ENCODE measurements at places on chromosomes 1 and 21.

GRCh38 chr1:90591970-90592356 is 125.1 kb downstream of the BARHL2 start:
- DNase-seq: peak; percentile 79

DNA sequence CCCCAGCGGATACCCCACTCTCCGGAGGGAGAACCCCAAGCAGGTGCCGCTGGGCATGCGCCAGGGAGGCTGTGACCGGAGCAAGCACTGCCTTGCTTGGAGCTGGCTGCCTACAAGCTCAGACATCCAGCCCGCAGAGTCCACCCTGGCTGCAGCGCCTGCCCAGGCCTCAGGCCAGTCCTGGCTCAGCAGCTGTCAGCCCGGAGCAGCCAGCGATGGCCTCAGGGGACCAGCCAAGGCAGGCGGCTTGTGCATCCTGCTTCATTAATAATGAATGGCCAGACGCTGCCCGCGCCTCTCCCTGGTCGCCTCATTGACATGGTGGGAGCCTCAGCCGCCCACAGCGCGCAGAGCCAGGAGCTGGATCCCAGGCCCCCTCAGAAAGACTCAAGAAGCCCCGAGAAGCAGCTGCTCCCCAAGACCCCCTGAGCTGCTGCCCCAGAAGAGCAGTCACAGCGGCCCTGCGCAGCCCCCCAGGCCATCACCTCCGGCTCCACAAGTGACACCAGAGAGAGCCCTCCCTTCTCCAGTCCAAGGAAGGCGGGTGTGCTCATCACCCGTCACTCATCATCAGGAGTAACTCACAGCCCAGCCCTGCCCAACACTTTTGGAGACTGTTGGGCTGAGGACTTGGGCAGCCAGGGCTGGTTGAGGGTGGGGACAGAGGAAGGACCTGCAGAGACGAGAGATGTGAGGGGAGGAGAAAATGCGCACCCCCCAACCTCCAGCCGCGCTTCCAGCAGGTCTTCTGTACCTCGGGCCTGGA is 19.6 kb downstream of the KCNAB2 start:
- no peak for DNase-seq

- peak; percentile 1 for DNase-seq
These were observed 1232.0 kb downstream of the KCNT2 start for GRCh38 chr1:195376190-195376589.

- DNase-seq: peak; percentile 28
These were observed 29.6 kb upstream of the RGS16 start for GRCh38 chr1:182633657-182634281.

- DNase-seq: no peak
These were observed 1.0 kb upstream of the S100B start for GRCh38 chr21:46605767-46606426.

DNA sequence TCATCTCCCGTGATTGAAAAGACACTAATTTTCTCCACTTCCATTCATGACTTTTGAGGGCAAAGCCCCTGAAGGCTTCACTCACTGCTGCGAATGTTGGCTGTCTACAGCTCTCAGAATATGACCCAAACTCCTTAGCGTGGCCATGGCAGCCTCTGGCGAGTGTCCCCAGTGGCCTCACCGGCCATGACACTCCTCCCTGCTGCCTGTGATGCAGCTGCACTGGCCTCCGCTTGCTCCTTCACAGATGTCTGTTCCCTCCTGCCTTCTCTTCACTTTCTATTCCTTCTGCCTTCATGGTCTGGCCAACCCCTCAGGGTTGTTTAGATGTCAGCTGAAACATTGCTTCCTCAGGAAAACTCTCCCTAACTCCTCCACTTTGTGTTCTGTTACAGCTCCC is 30.8 kb upstream of the PTPRF start:
- no peak for DNase-seq

DNA sequence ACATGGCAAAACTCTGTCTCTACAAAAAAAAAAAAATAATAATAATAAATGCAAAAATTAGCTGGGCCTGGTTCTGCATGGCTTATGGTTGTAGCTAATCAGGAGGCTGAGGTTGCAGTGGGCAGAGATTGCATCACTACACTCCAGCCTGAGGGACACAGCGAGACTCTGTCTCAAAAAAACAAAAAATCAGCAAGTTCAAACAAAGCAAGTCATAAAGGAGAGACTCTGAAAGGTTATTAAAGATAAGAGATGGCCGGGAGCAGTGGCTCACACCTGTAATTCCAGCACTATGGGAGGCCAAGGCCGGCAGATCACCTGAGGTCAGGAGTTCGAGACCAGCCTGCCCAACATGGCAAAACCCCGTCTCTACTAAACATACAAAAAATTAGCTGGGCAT is 28.8 kb downstream of the COP1 start:
- DNase-seq: peak; percentile 21

- no peak for DNase-seq
These were observed 13.6 kb upstream of the SYT6 start for GRCh38 chr1:114167226-114167625.

GRCh38 chr1:234169161-234169849 is 204.0 kb upstream of the COA6 start:
- DNase-seq: no peak

DNA sequence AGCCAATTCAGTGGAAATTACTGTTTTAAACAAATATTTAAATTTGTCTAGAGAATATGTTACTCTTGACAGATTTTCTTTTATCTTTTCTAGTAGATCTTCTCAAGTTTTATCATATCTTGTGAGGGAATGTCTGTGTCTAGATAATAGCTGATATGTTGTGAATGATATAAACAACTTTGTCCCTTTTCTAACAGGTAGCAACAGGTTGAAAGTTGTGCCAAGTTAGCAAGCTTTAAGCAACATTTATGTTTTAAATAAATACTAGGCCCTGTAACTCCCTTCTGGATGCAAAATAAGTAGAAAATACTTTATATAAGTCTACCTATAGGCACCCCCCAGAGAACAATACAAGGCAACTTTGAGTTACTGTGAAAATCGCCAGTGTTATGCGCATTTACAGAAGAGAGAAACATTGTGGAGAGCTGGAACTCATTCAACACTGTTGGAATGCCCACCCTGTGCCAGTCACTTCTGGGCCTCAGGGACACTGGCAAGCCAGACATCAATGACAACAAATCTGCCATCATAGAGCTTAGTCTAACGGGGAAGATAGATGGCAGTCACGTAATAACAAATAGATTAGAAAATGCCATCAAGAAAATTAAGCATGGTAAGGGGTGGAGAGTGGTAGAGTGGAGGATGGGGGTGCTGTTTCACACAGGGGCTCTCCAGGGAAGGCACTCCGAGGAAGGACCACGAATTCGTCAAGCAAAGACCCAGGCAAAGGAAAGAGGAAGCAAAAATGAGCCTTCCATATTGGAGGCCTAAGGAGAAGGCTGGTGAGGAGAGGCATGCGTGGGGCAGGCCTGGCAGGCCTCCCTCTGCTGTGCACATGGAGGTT is 4.4 kb downstream of the MAP3K21 start:
- no peak for DNase-seq

- no peak for DNase-seq
These were observed 8.1 kb downstream of the KRTAP21-3 start for GRCh38 chr21:30710499-30710898.

GRCh38 chr1:156935505-156936128 is 15.2 kb downstream of the LRRC71 start:
- DNase-seq: no peak

DNA sequence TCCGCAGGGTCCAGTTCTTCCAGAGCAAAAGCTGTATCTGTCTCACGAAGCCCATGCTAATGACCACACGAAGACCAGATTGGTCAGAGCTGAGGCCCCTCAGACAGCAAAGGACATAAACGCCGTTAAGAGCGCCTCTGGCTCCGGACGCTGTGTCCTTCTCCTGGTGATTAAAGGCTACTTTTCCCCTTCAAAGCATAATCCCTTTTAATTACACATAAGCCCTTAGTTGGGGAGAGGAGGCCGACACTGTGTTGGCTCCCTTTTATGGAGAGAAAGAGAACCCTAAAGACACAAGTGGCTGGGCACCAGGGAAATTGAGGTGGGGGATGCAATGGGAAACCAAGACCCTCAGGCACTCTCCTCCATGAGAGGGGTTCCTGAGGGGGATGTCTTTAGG is at the start of gene ABCA4:
ABCA4 (minus strand) TSS at position 158 of the 400 bp plus-strand sequence; CDS start at position 55, 103 bp downstream.
- DNase-seq: no peak

DNA sequence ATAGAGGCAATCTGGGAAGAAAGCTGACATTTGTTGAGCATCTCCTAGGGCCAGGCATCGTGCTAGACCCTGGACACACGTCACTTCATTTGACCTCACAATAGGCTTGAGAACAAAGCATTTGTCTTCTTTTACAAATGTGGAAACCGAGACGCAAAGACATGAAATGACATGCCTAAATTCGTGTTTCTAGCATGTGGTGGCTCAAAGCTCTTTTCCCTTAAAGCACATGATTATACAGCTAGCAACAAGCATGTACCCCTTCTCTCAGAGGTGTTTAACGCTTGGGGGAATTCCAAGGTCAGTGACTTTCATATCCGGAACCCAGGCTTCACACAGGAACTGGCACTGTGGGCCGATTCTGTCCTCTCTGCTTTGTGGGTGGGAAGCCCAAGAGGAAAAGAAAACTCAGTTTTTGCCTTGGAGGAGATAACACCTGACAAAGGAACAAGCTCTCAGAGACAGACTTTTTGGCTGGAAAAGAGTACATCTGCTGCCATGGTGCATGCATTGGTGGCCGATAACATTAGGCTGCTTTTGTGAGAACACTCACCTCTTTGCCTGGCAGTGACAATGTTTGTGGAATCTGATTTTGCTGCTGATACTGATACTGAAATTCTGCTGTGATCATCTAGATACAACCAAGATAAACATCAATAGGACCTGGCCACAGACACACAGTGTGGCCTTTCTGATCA is 15.4 kb upstream of the CD2 start:
- DNase-seq: no peak

DNA sequence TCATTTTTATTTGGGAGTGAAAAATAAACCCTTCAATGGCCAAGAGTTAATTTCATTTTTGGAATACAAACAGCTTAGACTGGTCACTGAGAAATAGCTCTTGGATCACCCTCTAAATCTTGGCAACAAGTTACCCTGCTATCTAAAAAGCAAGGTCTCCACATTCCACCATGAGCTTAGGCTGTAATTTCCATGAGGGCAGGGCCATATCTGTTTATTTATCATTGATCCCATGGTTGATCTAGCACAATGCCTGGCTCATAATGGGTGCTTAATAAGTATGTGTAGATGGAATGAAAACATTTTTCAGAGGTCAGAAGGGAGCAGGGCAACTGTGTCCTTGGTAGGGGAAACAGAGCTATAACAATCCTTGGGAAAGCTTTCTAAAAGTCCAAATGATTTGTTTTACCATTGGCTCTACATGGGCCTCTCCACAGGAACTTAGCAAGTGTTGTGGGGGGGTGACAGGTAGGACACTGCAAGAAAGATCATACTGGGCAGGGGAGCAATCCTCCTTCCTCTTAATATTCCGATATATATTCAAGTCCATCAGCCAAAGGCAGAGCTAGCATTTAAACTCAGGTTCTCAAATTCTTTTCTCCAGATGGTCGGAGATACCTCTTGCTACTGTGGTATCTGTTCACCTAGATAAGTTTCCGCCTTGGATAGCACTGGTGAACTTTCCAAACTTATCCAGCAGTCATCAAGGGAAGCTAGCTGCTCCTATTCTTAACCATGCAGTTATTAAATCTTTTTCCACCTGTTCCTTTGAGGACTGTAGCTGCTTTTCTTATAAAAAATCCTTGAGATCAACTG is 53.1 kb upstream of the PTCH2 start:
- DNase-seq: no peak

GRCh38 chr1:53945183-53945432 is 391 bp downstream of the IFT25 start:
- DNase-seq: no peak

DNA sequence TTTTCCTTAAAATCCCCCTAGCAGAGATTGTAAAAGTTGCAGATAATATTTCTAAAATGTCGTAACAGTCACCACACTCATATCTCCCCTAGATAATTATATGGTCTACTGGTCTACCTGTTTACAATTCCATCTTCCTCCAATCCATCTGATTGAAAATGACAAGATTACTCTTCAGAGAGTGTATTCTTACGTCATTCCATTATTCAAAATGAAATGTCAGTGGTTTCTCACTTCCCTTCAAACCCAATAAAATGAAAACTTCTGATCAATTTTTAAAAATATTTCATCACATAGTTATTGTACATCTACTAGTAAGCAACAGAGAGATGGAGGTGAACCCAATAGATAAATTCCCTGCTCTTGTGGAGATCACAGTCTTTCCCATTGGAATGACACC is 202.2 kb upstream of the C8B start:
- DNase-seq: no peak

GRCh38 chr1:244802041-244802440 is 33.4 kb upstream of the COX20 start:
- no peak for DNase-seq

DNA sequence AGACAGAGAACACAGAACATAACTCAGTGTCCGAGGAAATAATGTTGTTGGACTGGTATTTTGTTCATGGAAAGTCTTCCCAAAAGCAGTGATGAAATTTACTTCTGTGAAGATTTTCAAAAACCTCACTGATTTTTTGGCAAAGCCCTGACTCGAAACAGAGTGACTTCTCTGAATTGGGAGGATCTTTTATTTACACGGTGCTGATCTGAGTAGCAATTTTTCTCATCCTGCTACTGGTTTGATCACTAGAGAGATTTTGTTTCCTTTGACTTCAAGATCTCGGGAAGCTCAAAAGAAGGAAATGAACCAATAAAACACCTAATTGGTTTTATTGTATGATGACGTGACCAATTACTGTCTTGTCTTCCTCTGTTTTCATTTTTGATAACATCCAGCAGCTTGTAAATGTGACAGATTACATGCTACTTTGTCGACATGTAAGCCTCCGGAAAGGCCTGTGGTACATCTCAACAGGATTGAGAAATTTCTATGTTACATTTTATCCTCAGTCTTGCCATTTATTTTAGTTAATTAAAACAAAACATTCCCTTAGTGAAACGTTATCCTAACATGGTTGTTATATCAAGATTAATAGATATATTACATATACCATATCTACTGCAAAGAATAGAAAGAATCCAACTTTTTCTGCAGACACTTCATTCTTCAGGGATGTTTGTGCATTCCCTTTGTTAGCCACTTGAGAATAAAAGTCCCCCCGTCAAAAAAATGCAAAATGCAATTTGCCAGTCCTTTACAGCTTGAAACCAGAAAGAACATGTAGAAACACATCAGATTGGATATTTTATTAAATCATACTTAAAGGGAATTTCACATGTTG is 42.8 kb upstream of the IFI44L start:
- no peak for DNase-seq

DNA sequence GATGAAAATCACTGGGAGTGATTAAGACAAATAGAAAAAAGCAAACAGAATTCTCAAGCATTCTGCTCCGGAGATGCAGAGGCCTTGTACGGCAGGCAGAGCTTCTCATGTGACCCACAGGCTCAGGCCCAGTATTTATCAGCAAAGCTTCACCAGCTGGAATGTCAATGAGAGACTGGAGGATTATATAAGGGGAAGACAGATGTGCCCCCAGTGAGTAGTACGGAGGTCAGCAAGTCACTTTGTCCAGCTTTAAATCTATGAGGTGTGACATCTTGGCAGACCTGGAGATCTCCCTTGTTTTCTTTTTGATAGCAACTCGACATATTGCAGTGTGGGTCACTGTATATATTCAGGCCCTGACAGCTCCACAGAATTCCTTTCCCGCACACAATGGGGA is 106.8 kb downstream of the HHIPL2 start:
- DNase-seq: no peak
